ENCODE measurements at places on chromosomes 2 and 18. TPM values are rescaled to one million over a fixed set of nuclear protein-coding genes. Genes with fewer than 3 reads are reported as not detected.

GRCh38 chr2:199682001-199682400 lies 169.0 kb downstream of the FTCDNL1 start:
- DNase-seq, result no peak

GRCh38 chr2:239296020-239296932 lies 104.5 kb downstream of the HDAC4 start:
- peak; percentile 10 for DNase-seq

DNA sequence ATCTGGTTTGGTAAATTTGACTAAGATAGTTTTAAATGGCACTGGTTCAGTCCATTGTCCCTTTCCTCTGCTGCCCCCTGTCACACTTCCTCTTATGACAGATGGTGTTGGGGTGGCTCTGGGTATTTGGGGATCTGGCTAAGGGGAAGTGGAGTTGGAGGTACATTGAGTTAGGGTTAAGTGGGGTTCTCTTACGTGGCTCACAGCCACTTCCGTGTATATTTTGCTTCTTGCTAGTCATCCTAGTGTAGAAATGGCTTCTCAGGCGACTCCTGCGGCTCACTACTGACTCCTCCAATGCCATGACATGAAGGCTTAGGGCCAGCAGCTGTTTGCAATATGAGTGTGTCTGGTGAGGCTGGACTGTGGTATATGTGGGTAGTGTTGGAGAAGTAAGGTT lies 187.0 kb downstream of the HAUS1 start:
- no peak for DNase-seq

GRCh38 chr2:1625281-1626001 lies 118.9 kb downstream of the PXDN start:
- DNase-seq, result peak; percentile 69

DNA sequence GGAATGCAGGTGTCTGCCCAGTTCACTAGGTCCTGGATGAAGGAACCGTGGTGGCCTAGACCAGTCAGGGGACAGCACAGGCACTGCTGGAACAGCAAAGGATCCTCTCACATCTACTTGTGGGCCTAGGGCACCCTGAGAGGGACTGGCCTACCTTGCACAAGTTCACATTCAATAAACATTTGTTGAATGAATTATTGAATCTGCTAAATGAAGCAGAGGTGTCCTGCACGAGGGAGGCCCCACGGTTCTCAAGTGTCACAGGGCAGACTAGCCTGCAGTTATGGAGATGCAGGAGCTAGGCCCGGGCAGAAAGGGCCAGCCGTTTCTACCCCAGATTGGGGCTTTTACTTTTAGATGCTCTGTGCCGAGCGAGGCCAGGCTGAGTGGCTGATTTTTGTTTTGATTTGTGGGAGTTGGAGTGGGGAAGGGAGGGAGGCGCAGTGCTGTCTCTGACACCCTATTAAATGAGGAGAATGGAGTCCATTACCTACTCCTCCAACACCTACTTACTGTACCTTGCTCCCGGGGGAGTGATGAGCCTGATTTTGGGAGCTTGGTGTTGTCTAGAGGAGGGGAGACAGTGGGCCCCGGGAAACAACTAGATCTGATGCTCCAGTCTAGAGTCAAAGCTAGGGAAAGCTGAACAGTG lies 18.4 kb downstream of the SH2D6 start:
- DNase-seq, result peak; percentile 37

GRCh38 chr18:23702606-23703005 lies 13.4 kb downstream of the LAMA3 start:
- no peak for DNase-seq

GRCh38 chr2:64581777-64582539 lies 57.8 kb downstream of the AFTPH start:
- no peak for DNase-seq

GRCh38 chr2:43038696-43039094 lies 187.7 kb downstream of the ZFP36L2 start:
- no peak for DNase-seq

DNA sequence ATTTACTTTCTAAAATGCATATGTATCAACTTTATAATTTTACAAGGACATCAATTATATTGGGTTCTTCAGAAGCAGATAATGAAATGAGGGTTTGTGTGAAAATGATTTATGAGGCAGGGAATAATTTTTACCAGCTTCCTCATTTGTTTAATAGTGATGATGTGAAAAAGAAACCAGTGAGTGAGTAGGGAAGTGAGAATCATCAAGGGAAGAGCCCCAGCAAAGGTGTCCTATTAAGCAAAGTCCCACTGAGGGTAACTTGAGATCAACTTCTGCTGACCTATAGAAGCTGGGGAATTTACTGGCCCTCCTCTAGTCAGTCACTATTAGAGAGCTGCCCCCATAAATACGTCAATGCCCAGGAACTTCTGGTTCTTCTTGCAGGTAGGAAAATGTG lies 266.8 kb upstream of the LYPD1 start:
- DNase-seq, result no peak

GRCh38 chr2:152330235-152330866 lies 4.6 kb upstream of the FMNL2 start:
- DNase-seq, result no peak

DNA sequence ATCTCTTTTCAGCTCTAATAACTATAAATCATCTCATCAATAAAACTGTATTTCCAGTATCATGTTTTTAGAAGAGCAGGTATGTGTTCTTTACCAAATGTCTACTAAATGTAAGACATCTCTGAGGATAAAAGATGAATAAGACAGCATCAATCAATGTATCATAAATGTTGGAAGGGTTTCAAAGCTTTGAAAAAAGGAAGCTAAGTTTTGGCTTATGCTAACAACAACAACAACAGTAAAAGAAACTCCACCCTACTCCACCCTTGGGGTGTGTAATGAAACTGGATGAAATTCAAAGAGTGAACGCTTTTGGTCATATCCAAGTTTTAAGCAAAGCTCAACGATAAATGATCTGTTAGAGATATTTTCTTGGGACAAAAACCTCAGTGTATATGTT lies 17.1 kb downstream of the PRKD3 start:
- DNase-seq, result no peak

- no peak for DNase-seq
These were observed 25.5 kb upstream of the RAB31 start for GRCh38 chr18:9682572-9682971.

DNA sequence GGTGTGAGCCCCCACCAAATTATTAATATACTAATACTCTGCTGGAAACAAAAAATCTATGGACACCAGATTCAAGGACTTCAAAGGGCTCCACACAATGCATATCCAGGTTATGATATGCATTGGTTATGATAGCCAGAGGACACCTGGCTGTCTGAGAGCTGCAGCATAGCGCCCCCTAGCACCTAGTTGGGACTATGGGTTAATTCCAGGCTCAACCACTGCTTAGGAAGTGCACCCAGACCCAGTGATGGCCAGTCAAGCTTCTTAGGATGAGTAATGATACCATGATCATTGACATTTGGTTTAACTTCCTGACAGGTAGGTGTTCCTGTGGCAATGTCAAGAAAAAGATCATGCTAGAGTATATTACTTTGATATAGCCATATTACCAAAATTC lies 3.8 kb upstream of the FRZB start:
- DNase-seq, result no peak

GRCh38 chr2:138630164-138630563 lies 128.6 kb downstream of the SPOPL start:
- no peak for DNase-seq

DNA sequence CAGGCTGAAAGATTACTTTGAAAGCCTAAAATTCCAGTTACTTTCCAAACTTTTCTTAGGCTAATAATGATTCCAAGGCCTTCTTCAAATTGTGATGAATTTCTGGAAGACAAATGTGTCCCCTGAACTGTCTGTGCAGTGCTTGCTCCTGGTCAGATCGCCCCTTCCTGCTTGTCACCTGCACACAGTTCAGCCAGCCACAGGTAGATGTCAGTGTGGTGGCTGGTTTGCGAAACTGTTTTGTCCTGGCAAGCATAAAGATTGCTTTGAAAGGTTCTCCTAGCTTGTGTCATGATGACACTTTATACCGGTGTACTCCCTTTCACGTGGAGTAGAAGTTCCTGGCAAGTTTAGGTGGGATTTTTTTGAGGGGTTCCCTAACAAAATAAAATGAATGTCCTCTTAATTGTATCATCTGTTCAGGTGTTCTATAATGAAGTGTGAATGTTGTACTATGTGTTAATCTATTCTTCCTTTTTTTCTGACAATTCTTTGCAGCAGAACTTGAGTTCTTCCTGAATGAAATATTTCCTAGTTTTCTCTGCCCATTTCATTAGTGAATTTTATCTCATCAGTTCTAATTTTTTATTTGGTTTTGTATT lies 298.8 kb downstream of the ZNF407 start:
- no peak for DNase-seq

- no peak for DNase-seq
These were observed 223.8 kb downstream of the TTC32 start for GRCh38 chr2:19677825-19678518.

GRCh38 chr2:217099561-217099960 lies 239.7 kb upstream of the TNP1 start:
- DNase-seq, result no peak

DNA sequence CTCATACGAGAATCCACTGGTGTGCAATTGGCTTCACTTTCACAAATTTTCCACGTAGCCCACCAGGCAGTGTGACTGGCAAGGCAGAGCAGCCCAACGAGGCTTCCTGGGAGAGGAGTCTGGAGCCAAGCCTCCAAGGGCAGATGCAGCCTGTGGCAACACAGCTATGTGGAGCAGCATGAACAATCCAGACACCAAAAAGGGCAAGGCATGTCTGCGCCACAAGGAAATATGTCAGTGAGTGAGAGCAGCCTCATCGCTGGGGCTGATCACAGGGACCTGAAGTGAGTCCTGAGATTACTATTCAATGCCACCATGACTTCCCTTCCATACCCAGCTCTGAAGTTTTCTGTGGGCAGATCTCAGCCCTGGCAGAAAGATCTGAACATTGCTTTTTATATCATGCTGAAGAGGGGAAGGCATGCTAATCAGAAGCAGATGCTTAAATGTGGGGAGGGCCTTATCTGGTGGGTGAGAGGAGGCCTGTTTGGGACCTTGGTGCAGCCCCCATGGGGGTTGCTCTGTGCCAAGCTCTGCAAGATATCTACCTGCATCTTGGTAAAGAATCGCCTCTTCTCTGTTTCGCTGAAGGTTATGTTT lies 40.0 kb upstream of the PUM2 start:
- DNase-seq, result no peak

DNA sequence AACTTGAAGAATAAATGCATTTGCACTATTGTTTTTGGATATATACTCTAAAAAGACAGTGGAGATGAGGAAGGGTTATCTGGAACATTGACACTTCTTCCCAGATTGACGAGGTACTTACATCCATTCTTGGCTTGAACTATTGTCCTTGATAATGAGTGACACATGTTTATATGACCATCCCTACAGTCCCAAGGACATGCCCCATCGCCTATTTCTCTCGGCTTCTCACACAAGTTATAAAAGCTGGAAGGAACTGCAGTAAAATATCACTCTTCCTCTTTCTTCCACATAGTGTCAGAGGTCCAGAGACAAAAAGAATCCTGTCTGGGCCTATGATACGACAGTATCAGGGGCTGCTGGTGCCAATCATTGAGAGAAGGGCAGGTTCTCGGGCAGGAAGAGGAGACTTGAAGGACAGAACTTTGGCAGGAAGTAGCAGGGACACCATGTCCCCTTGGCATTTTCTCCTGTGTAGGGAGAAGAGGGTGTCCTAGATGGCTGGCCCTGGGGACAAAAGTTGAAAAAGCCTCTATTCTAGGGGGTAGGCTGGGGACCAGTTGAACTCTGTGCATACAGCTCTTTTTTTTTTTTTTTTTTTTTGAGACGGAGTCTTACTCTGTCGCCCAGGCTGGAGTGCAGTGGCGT lies 5.8 kb upstream of the CABLES1 start:
- no peak for DNase-seq

DNA sequence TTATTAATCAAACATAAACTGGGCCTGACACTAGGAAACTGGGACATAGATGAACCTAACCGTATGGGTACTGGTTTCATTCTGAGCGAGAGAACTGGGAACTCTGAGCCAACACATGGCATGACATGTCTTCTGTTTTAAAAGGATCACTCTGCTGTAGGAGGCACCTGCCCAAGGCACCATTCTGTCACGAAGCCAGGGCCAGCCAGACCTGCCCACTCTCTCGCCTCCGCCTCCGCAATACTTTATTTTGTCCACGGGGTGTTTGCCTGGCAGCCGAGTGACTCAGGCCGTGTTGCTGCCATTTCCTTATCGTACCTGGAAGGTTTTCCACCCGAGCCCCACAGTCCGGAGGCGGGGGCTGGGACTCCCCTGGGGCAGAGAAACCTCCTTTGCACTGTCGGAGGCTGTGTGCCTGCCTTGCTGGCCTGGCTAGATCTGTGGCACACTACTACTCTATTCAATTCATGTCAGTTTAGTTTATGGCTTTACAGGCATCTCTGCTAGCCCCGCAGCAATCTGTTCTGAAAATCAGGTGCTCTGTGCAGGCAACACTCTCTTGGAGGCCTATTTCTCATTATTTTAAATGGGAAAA lies 120.4 kb upstream of the ACKR3 start:
- DNase-seq, result no peak

DNA sequence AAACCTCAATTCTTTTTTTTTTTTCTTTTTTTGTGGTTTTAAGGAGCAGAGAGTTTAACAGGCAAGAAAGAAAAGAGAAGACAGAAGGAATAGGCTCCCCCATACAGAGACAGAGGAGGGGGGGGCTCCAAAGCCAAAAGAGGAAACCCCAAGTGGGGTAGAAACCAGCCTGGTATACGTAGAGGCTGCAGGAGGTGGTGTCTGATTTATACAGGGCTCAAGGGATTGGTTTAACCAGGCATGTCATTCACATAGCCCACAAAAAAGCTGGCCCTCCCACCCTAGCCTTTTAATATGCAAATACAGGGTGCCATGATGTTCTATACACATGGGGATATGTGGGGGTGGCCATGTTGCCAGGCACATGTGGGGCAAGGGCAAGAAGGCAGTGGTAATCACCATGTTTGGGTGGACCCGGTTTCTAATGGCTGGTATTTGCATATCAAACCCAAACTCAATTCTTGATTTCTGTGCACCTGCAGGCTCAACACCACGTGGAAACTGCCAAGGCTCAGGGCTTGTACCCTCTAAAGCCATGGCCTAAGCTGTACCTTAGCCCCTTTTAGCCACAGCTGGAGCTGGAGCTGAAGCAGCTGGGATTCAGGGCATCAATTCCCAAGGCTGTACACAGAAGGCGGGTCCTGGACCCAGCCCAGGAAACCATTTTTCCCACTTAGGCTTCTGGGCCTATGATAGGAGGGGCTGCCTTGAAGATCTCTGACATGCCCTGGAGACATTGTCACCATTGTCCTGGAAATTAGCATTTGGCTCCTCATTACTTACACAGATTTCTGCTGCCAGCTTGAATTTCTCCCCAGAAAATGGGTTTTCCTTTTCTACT lies 170.3 kb downstream of the MAIP1 start:
- no peak for DNase-seq

- no peak for DNase-seq
These were observed 145.6 kb downstream of the PDE1A start for GRCh38 chr2:182281276-182281675.

- no peak for DNase-seq
These were observed 102.9 kb downstream of the TSN start for GRCh38 chr2:121858369-121858768.

Gene FZD7
- total RNA-seq, result 0.77 TPM

Gene SPP2
- total RNA-seq, result not detected

Gene CFAP210
- total RNA-seq, result 3.3 TPM

Gene ESPNL
- 7.7 TPM for total RNA-seq

Gene GRB14
- total RNA-seq, result 4.4 TPM

Gene SP140L
- 21.6 TPM for total RNA-seq

Gene CAPN14
- 0.14 TPM for total RNA-seq

Gene USP34
- 246 TPM for total RNA-seq

Gene RUFY4
- not detected for total RNA-seq

Gene ZNF521
- 116 TPM for total RNA-seq

Gene LINC00305
- total RNA-seq, result not detected

Gene ZSWIM2
- total RNA-seq, result not detected

All from uterus (tissue), 4 donors.